ENCODE measurements at places on chromosomes 12 and 14.

- no peak for DNase-seq
These were observed 48.4 kb downstream of the LTBP2 start for GRCh38 chr14:74563586-74564159.

DNA sequence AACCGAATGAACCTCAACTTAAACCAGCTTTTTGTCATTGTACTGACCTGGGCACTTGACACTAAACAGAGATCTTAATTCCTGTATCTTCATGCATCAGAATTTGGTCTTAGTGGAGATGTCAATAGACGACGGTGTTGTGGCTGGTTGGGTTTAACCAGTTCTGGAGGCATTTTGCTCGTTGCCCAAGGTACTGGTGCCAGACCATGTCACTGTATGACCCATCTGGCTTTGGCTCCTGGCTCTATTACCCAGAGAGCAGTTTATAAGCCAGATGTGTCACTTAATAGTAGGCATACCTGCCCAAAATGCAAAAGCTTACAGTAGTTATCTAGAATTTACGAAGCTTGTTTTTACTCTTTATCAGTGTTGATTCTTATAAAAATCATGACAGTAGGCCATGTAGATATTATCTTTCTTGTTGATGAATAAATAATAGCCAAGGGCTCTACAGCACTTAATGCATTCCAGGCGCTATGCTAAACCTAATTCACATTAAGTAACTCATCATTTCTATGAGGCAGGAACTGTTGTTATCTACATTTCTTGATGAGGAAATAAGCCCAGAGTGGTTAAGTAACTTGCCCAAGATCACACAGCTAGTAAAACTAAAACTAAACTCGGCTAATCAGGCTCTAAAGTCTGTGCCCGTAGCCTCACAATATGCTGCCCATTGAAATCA, 179.7 kb upstream of the HIF1A start:
- DNase-seq: no peak

- DNase-seq: no peak
These were observed 1026.9 kb downstream of the BCL11B start for GRCh38 chr14:98244966-98245569.

- no peak for DNase-seq
These were observed 590.2 kb upstream of the ATXN7L3B start for GRCh38 chr12:73947326-73948026.

DNA sequence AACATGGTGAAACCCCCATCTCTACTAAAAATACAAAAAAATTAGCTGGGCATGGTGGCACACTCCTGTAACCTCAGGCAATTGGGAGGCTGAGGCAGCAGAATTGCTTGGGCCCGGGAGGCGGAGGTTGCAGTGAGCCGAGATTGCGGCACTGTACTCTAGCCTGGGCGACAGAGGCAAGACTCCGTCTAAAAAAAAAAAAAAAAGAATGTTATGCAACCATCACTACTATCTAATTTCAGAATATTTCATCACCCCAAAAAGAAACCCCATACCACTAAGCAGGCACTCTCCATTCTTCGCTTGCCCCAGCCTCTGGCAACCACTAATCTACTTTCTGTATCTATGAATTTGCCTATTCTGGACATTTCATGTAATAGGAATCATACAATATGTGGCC, 68.8 kb upstream of the AMN start:
- DNase-seq: no peak

DNA sequence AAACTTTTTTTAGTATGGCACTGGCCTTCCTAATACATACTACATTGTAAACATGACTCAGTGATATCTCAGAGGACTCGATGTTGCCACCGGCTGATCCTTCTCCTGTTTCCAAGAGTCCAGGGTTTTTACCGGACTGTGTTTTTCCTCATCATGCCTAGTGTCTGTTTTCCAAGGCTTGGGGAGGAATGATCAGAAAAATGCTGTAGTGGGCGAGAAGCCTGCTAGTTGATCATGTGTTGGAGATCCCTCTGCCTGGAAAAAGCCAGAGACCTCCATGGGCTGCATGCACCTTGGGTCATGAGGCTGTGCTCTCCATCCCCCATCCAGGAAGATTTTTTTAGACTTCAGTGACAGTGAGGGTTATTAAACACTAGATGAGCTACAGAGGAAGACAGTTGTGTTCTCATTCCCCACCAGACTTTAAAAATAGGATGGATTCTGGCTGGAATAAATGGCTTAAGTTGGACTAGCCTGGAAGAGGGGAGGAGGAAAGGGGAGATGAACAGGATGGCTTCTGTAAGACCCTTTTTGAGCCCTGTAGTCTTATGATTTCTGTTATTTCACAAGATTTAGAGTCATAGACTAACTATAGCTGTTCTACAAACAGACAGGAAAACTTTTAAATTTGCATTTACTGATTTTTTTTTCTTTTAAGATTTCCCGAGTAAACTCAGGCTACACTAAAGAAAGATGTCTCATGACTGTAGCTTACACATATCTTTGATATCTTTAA, 145.7 kb downstream of the SAMD4A start:
- DNase-seq: no peak

DNA sequence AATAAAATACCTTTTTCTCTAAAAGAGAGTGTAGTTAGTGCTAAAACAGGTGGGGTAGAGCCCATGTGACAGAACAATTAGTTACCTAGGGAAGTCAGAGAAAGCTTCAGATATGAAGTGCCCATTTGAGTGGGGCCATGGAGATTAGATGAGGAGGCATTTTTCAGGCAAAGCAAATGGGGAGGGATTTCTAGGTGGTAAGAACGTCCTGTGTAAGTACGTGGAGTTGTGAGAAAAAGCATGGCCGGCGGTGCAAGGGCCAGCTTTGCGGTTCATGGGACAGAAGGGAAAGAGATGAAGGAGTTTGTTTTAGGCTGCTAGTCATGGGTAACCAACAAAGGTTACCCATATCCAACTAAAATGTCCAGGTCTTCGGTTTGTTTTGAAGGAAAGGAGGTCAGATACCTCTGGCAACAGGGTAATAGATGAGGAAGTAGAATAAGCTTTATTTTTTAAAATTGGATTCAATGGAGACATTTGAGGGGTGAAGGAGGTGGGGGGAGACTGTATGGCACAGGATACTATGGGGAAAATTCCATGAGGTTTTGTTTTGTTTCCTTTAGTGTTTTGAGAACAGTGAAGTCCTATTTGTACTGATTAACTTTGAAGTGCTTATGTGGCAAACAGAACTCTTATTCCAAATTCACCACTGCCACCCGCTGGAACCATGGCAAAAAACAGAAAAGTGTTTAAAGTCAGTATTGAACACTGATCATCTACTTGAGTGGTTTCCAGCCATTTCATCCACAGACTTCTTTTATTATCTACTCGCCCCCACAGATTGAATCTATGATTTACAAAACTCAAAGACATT, 10.0 kb upstream of the SNRPF start:
- no peak for DNase-seq

- DNase-seq: no peak
These were observed 15.5 kb downstream of the RIC8B start for GRCh38 chr12:106790020-106790419.

DNA sequence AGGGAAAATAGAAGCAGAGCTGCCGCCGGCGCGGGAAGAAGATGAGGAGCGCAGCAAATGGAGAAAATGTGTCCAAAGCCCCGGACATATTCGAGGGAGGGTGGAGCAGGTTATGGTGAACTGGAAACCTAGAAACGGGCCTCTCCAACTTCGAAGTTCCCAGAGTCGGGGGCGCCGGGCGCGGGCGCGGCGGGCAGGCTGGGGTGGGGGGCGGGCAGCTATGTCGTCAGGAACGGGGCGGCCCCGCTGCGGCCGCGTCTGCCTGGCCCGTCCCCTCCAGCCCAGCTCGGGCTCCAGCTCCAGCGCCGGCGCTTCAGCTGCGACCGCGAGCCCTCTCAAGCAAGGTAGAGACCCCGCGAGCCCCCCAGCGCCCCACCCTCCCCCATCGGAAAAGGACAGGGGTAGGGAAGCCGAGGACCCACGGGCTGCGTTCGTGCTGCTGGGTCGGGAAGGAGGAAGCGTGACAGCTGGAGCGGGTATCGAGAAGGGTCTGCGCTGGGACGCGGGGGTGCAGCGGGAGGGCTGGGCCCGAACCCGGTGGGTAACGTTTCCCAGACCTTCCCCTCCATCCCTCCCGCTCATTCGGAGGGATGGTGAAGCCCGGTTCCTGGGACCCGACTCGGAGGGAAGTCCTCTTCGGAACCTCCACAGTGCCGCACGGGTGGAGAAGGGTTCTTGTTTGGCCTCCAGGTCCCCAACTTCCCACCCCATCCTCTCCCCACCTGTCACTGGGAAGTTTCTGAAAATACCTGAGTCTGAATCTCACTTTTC, 1.0 kb downstream of the DGKA start:
- no peak for DNase-seq

DNA sequence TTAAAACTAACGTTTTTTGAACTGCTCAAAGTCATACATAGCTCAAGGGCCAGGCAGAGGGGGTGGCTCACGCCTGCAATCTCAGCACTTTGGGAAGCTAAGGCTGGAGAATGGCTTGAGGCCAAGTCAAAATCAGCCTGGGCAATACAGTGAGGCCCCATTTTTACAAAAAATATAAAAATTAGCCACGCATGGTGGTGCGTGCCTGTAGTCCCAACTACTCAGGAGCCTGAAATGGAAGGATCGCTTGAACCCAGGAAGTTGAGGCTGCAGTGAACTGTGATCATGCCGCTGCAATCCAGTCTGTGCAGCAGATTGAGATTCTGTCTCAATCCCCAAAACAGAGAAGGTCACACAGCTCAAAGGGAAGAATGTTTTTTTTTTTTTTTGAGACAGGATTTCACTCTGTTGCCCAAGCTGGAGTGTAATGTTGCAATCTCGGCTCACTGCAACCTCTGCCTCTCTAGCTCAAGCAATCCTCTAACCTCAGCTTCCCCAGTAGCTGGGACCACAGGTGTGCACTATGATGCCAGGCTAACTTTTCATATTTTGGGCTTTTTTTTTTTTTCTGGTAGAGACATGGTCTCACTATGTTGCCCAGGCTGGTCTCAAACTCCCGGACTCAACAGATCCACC, 2.9 kb downstream of the RBM23 start:
- DNase-seq: no peak

GRCh38 chr14:32588448-32589320, 259.6 kb downstream of the AKAP6 start:
- no peak for DNase-seq

DNA sequence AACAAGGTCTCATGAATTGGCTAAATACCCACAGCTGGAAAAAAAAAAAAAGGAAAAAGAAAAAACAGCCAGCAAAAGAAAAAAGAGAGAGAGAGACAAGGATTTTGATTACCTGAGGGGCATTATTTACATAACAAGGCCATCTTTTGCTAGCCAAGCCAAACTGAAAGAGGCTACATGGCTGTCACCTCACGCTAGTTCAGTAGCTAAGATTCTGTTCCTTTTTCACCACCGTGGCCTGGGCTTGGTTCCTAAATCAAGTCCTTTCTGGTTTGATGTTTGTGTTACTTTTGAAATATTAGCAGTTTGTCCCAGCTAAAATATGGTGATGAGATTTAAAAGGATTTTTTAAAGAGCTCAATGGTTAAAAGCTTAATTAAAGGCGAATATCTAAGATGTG, 2.0 kb upstream of the SDS start:
- DNase-seq: no peak

- DNase-seq: no peak
These were observed 35.9 kb upstream of the WNK1 start for GRCh38 chr12:716506-716905.

GRCh38 chr14:60904381-60904780, 76.5 kb downstream of the TRMT5 start:
- no peak for DNase-seq

GRCh38 chr12:120902846-120903411, 1.2 kb downstream of the SPPL3 start:
- DNase-seq: no peak

DNA sequence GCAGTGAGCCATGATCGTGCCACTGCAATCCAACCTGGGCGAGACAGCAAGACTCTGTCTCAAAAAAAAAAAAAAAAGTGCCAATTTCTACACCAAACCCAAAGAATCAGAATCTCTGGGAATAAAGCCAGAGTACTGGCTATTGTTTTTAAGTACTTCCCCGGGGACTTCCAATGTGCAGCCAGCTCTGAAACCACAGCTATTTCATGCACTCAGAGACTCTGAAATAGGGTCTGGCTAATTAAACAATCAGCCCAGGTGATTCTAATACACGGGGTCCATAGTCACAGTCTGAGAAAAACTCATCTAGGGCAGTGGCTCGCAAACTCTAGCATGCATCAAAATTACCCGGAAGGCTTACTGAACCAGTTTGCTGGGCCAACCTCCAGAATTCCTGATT, 56.3 kb downstream of the SIX6 start:
- DNase-seq: no peak

DNA sequence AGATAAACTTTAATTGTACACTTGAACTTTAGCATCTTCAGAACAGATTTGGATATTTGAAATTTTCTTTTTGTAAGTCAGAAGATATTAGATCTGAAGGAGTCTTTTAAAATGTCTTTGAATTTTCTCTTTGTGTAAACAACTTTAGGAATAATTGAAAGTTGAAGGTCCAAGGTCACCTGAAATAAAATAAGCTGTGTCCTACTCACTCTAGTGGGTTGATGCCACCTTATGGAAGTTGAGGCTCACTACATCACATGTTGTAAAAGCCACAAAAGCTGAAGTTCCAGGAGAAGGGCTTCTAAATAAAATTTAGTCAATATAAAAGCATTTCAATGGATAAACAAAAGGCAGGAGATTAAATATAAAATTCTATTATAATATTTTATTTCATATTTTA, 122.0 kb upstream of the ATXN7L3B start:
- no peak for DNase-seq
